ENCODE measurements at places on chromosomes 12 and 14. TPM values are rescaled to one million over a fixed set of nuclear protein-coding genes. Genes with fewer than 3 reads are reported as not detected.

DNA sequence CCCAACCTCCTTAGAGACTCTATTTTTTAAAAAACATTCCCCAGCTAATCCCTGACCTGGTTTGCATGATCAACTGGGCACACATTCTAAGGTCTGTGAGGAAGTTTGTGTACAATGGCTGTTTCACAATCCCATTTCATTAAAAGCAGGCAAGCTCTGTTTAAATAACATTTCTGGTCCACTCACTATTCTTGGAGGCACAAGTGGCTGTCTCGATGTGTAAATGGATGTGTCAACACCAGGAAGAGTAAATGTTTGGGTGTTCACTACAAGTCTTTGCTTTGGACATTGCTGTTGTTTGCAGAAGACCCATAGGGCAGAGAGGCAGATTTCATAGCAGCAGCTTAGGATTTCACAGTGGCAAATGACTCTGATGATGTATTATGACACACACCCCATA is 98.3 kb downstream of the PDZRN4 start:
- no peak for DNase-seq
- no peak overlapping the region for H3K4me3 ChIP-seq
- no peaks in the 10 kb centered on the region for H3K27me3 ChIP-seq

GRCh38 chr12:124411281-124411878 is 116.5 kb downstream of the RFLNA start:
- H3K27me3 ChIP-seq, result no peaks in the 10 kb centered on the region
- H3K27ac ChIP-seq, result peak overlapping the region; percentile 74
- DNase-seq, result peak; percentile 93
- peaks cover 27% of the 10 kb centered on the region for H3K4me1 ChIP-seq
- H3K4me3 ChIP-seq, result no peak overlapping the region

DNA sequence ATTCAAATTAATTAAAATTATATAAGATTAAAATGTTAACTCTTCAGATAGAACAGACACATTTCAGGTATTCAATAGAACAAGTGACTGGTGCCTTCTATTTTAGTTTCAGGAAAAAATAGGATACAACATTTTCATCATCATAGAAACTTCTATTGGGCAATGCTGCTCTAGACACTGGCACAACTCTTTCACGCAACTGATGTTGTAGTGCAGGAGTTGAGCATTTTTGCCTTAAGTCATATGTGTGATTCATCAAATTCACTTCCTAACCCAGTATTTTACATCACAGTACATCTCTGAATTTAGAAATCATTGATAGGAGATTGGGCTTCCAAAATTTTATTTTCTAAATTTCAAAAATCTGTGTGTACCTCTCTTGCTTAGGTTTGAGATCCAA is 215.4 kb upstream of the DIO2 start:
- DNase-seq, result peak; percentile 58
- H3K27me3 ChIP-seq, result no peaks in the 10 kb centered on the region
- H3K4me3 ChIP-seq, result no peak overlapping the region
- no peaks in the 10 kb centered on the region for H3K36me3 ChIP-seq
- H3K4me1 ChIP-seq, result no peaks in the 10 kb centered on the region
- H3K27ac ChIP-seq, result no peak overlapping the region

- no peak overlapping the region for H3K27ac ChIP-seq
- H3K27me3 ChIP-seq, result no peaks in the 10 kb centered on the region
- DNase-seq, result no peak
- no peaks in the 10 kb centered on the region for H3K36me3 ChIP-seq
- no peak overlapping the region for H3K4me3 ChIP-seq
These were observed 98.7 kb downstream of the HECTD4 start for GRCh38 chr12:112283546-112283945.

GRCh38 chr14:21168055-21168454 is 12.2 kb upstream of the OR5AU1 start:
- peak; percentile 5 for DNase-seq
- H3K36me3 ChIP-seq, result no peaks in the 10 kb centered on the region
- peaks cover 1% of the 10 kb centered on the region for H3K27me3 ChIP-seq

DNA sequence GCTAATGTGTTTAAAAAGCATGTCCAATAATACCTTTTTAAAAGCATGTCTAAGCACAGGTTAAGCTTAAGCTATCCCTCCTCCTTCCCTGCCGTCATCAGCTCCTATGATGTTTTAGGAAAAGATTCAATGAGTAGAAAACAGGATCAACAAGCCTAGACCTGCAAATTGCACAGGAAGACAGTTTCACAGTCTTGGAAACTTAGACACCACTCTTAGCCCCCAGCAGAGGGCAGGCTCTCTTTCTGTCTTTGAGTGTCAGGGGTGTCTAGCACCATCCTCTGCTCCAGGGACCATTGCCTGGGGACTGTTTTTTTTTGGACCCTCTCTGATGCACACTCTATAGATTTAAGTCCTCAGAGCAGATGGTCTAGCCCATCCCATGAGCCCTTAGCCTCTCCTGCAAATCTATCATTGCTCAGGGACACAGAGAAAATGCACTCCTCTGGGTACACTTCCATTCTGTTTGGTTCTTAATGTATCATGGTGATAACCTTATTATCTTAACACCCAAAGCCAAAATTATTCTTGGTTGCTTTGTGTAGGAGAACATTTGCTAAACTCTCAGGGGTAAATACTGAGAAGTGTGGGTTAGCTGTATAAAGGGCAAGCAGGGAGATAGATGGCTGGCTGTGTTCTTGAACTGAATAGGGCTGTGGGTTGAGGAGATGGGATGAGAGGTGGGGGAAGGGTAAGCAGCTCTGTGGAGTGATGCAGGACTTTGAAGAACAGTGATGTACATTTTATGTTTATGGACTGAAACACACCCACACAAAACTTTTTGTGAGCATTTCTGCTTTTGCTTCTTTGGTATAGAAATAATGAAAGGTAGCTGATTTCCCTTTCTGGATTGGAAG is 259.9 kb upstream of the DDHD1 start:
- H3K36me3 ChIP-seq, result no peaks in the 10 kb centered on the region
- no peak overlapping the region for H3K27ac ChIP-seq
- H3K4me3 ChIP-seq, result no peak overlapping the region
- DNase-seq, result no peak
- peaks cover 6% of the 10 kb centered on the region for H3K4me1 ChIP-seq

- no peaks in the 10 kb centered on the region for H3K27me3 ChIP-seq
- peak overlapping the region; percentile 90 for H3K27ac ChIP-seq
- H3K36me3 ChIP-seq, result no peaks in the 10 kb centered on the region
- H3K4me1 ChIP-seq, result peaks cover 27% of the 10 kb centered on the region
- DNase-seq, result no peak
- no peak overlapping the region for H3K4me3 ChIP-seq
These were observed 121.8 kb downstream of the SLC38A6 start for GRCh38 chr14:61102549-61103466.

- H3K36me3 ChIP-seq, result no peaks in the 10 kb centered on the region
- peaks cover 5% of the 10 kb centered on the region for H3K4me1 ChIP-seq
- no peak overlapping the region for H3K4me3 ChIP-seq
- H3K27ac ChIP-seq, result no peak overlapping the region
- no peaks in the 10 kb centered on the region for H3K27me3 ChIP-seq
- no peak for DNase-seq
These were observed 25.4 kb downstream of the CHST11 start for GRCh38 chr12:104482113-104482512.

- no peaks in the 10 kb centered on the region for H3K27me3 ChIP-seq
- DNase-seq, result peak; percentile 48
- no peaks in the 10 kb centered on the region for H3K4me1 ChIP-seq
- H3K27ac ChIP-seq, result no peak overlapping the region
These were observed 147.4 kb downstream of the RASSF9 start for GRCh38 chr12:85688837-85689236.

DNA sequence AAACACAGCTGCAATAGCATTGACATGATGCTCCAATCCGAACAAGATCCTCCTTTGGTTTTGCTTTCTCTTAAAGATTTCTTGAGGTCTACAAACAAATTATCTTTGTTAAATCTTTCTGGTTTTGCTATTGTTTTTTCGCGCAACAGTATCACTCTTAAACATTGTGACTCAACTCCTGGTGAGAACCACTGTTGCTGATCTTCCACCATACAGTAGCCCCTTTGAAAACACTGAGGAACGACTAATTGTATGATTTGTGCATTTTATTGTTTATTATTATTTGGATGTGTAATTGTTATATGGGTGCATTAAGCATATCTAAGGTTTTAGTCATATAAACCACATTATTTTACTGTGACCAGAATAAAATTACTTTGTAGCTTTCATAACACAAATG is 282.8 kb downstream of the EGLN3 start:
- no peaks in the 10 kb centered on the region for H3K4me1 ChIP-seq
- H3K27me3 ChIP-seq, result no peaks in the 10 kb centered on the region
- peak; percentile 76 for DNase-seq
- no peak overlapping the region for H3K27ac ChIP-seq
- no peaks in the 10 kb centered on the region for H3K36me3 ChIP-seq

GRCh38 chr12:93366422-93366821 is 11.3 kb upstream of the NUDT4 start:
- no peaks in the 10 kb centered on the region for H3K36me3 ChIP-seq
- no peak overlapping the region for H3K27ac ChIP-seq
- H3K4me3 ChIP-seq, result no peak overlapping the region
- H3K27me3 ChIP-seq, result no peaks in the 10 kb centered on the region

GRCh38 chr14:87852107-87852506 is 140.9 kb downstream of the GALC start:
- no peak overlapping the region for H3K27ac ChIP-seq
- H3K4me3 ChIP-seq, result no peak overlapping the region
- no peak for DNase-seq
- no peaks in the 10 kb centered on the region for H3K36me3 ChIP-seq
- H3K27me3 ChIP-seq, result no peaks in the 10 kb centered on the region
- H3K4me1 ChIP-seq, result no peaks in the 10 kb centered on the region

GRCh38 chr12:32034045-32034444 is 72.6 kb upstream of the BICD1 start:
- H3K27ac ChIP-seq, result no peak overlapping the region
- H3K36me3 ChIP-seq, result no peaks in the 10 kb centered on the region
- no peak for DNase-seq
- H3K4me1 ChIP-seq, result no peaks in the 10 kb centered on the region

- no peaks in the 10 kb centered on the region for H3K36me3 ChIP-seq
- H3K27ac ChIP-seq, result no peak overlapping the region
- no peak for DNase-seq
- H3K27me3 ChIP-seq, result no peaks in the 10 kb centered on the region
- H3K4me3 ChIP-seq, result no peak overlapping the region
- H3K4me1 ChIP-seq, result no peaks in the 10 kb centered on the region
These were observed 19.1 kb downstream of the TUNAR start for GRCh38 chr14:95895720-95896119.

DNA sequence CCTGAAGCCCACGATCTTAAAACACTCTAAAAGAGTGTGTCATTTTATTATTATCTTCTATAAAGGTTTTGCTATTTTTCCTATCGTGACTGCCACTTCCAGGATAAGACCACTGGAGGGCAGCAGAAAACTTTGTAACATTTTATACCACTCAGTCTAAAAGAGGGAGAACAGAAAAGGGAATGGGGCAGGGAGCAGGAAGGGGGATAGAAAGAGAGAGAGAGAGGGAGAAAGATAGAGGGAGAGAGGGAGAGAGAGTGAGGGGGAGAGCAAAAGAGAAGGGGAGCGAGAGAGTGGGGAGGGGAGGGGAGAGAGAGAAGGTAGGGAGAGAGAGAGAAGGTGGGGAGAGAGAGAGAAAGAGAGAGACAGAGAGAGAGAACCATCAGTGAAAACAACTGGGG is 2.0 kb upstream of the ART4 start:
- peak; percentile 52 for DNase-seq
- peaks cover 2% of the 10 kb centered on the region for H3K4me1 ChIP-seq
- no peak overlapping the region for H3K27ac ChIP-seq
- no peaks in the 10 kb centered on the region for H3K27me3 ChIP-seq
- H3K36me3 ChIP-seq, result no peaks in the 10 kb centered on the region

DNA sequence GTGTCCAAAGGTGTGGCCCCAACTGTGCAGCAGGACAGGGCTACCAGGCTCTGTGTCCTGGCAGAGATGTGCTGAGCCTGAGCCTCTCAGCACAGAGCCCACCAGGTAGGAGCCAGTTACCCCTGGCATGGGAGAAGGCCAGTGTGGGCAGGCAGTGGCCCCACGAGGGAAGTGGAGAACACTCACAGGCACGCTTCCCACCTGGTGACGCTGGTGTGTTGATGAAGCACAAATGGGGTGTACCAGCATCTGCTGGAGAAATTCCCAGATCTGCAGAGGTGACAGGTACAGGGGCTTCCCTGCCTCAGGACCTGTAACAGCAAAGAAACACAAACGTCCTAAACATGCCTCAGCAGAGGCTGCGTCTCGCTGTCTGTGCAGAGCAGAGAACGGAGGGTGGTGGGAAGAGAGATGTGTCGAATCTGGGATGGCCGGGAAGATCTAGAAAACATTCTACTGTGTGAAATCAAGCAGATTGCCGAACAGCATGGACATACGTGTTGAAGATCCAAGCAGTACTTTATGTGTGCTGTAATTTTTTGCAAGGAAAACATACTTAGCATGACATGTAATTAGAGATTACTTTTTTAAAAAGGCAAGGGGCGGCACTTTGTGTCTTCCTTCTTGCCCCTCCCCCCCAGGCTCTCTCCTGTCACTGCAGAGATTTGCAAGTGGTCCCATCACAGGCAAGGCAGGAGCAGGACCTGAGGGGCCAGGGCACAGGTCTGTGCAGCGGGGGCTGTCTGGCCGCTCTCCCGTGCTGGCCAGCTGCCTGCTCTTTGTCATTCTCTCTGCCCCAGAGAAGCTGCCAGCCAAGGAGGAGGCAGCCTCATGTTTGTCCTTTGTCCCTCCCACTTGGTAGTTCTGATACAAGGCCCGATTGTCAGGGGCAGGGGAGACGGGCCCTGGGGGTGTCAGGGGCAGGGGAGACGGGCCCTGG is 17.3 kb downstream of the HIP1R start:
- H3K4me1 ChIP-seq, result peaks cover 9% of the 10 kb centered on the region
- DNase-seq, result no peak
- no peak overlapping the region for H3K27ac ChIP-seq
- no peak overlapping the region for H3K4me3 ChIP-seq

DNA sequence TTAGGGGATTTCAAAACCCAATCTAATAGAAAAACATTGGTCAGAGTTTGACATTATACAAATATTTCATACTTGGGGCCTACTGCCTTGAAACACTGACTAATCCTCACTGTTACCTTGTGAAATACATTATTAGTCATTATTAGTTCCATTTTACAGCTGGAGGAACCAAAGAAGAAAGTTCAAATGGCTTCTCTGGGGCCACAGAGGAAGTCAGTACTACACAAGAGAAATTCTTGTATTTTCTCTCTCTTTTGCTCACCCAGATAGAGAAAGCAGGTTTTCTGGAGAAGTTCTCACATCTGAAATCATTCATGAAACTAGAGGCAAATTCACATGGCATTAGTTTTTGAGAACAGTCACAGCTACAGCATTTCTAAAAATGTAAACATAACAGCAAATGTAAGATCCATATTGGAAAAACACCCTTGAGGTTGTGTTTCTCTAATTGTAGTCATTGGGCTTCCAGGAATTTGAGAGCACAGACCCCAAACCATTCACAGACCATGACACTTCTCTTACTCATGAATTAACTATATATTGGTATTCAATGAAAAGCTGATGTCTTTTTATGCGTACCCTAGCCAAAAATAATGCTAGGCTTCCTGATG is 83.0 kb downstream of the LLPH start:
- DNase-seq, result peak; percentile 72
- H3K36me3 ChIP-seq, result no peaks in the 10 kb centered on the region
- H3K4me1 ChIP-seq, result peaks cover 10% of the 10 kb centered on the region
- H3K4me3 ChIP-seq, result no peak overlapping the region
- no peaks in the 10 kb centered on the region for H3K27me3 ChIP-seq

FITM1 gene
- total RNA-seq, result under 0.01 TPM

ACOT6 gene
- total RNA-seq, result not detected

FOXG1 gene
- total RNA-seq, result not detected

SERPINA12 gene
- total RNA-seq, result not detected

RHOJ gene
- total RNA-seq, result 4.1 TPM
